ENCODE measurements at places on chromosomes 13 and 19.

DNA sequence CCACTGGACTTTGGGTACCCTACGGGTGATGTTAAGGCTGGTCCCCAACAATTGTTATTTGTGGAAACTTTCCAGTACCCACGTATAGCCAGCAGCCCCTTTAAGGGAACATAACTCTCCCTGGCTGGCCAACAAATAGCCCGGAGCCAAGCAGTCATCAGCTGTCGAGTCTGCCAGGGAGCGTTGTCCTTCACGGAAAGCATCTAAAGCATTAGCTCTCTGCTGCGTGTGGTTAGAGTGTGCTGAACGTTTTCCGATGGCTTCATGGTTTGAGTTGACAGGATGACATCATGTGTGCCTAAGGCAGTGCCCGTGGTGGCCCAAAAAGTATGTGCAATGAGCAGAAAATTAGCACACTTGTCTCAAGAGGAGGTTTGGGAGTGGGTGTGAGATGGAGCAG, 3.3 kb upstream of the ZNF556 start:
- no peak overlapping the region for H3K27ac ChIP-seq
- H3K4me3 ChIP-seq = no peak overlapping the region
- no peaks in the 10 kb centered on the region for H3K27me3 ChIP-seq
- no peak for DNase-seq

DNA sequence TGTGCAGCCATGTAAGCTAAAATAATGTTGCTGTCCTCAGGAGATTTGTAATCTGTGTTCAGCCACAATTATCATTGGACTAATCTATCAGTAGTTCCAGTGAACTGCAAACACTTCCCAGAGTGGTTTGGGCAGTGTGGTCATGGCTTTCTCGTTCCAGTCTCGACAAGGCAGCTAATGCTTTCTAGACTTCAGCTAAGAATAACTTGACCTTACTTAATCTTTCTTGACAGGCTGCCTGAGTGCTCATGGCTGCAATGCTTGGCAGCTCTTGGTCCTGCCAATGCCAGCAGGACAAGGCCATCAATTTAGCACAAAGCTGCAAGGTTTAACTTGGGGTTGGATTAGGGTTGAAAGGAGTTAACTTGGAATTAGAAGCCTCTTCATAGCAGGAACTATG, 32.8 kb downstream of the ATP12A start:
- H3K27ac ChIP-seq = no peak overlapping the region
- H3K27me3 ChIP-seq = no peaks in the 10 kb centered on the region
- no peak for DNase-seq

GRCh38 chr13:106562301-106562700, 5.6 kb downstream of the ARGLU1 start:
- H3K27ac ChIP-seq = peak overlapping the region; percentile 2
- H3K36me3 ChIP-seq = peaks cover 55% of the 10 kb centered on the region
- H3K4me3 ChIP-seq = no peak overlapping the region
- no peaks in the 10 kb centered on the region for H3K27me3 ChIP-seq

DNA sequence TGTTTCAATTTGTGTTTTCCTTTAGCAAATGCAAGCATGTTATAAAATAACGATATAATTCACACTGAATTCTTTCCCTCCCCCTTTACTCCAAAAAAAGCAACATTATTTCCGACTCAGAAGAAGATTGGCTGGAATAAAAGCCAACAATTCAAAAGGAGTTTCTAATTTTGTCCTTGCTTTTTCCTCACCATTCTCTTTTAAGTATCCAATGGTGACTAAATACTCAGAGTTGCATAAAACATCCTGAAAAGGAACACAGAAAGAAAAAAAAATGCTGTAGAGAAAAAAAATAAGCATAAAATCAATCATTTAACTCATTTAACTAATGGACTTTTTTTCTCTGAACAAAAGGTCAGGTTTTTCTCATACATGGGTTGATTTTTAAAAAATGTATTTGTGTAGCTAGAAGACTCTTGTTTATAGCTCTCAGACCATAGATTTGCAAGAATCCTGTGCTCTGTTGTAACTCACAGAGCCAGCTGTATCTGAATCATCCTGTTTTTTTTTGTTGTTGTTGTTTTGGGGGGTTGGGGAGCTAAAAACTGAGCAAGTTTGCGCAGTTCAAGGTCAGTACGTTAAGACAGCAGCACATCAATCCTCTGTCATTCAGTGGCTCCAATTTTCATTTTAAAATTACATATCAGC, 108.1 kb downstream of the PCDH17 start:
- peaks cover 2% of the 10 kb centered on the region for H3K4me1 ChIP-seq
- no peaks in the 10 kb centered on the region for H3K36me3 ChIP-seq
- no peak overlapping the region for H3K27ac ChIP-seq
- DNase-seq = no peak
- H3K27me3 ChIP-seq = no peaks in the 10 kb centered on the region
- no peak overlapping the region for H3K4me3 ChIP-seq

GRCh38 chr13:110445183-110445582, 116.3 kb downstream of the RAB20 start:
- H3K27me3 ChIP-seq = no peaks in the 10 kb centered on the region
- DNase-seq = no peak

DNA sequence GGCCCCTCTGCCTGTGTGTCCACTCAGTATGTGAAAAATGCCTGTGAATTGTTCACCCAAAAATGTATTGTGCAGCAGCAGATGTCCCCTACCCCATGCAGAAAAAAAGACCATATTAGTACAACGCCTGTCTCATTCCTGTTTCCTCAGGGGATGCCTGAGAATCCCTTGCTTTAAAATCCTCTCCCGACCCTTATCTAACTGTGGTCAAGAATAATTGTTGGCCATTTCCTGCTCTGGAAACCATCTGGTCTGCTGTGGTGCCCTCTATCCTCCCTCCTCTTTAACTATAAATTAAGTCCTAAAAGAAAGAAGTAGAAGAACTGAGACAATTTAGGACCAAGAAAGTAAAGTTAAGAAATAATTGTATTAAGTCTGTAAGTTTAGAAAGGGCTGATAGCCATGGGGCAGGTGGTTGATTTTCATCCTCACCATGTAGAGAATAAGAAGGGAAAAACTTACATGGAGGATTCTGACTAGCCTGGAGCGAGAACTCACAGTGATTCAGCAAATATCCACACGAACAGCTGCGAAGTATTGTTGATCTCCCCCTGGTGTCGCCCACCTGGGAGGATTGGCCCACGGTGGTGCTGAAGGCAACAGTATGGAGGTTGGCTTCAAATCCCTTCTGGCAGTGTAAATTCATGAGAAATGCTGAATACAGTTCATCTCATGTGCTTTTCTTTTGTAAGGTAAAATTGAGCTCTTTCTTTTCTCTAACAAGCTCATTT, 85.6 kb downstream of the COL4A2 start:
- H3K36me3 ChIP-seq = peaks cover 14% of the 10 kb centered on the region
- no peak overlapping the region for H3K27ac ChIP-seq
- peaks cover 4% of the 10 kb centered on the region for H3K4me1 ChIP-seq
- no peak for DNase-seq
- no peaks in the 10 kb centered on the region for H3K27me3 ChIP-seq

- peaks cover 9% of the 10 kb centered on the region for H3K4me1 ChIP-seq
- no peak for DNase-seq
- peak overlapping the region; percentile 18 for H3K27ac ChIP-seq
- H3K4me3 ChIP-seq = peak overlapping the region; percentile 30
- H3K36me3 ChIP-seq = no peaks in the 10 kb centered on the region
Measured at GRCh38 chr13:44053208-44053607, 173.5 kb downstream of the LACC1 start.

DNA sequence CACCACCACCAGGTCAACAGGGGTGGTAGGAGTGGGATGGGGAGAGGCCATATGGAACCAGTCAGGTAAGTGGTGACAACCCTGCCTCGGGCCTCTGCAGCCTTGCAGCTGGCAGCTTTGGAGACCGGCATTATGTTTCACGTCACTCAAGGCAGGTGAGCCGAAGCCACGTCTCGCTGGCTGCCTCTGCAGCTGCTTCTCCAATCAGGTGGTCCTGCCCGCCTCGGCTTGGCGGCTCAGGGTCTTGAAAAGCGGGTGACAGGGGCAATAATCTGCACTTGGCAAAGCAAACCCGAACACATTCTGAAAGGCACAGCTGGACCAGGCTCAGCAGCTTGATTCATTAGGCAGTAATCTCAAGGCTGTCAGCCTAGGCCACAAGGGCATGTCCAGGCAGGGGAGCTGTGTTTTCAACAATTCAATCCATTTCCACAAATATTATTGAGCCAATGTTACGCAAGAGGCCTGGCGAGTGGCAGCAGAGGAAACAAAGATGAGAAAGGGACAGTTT, 77.4 kb upstream of the PCDH8 start:
- H3K27me3 ChIP-seq = no peaks in the 10 kb centered on the region
- H3K4me3 ChIP-seq = no peak overlapping the region
- no peaks in the 10 kb centered on the region for H3K36me3 ChIP-seq

- no peaks in the 10 kb centered on the region for H3K27me3 ChIP-seq
- H3K4me1 ChIP-seq = no peaks in the 10 kb centered on the region
- H3K36me3 ChIP-seq = peaks cover 4% of the 10 kb centered on the region
- H3K27ac ChIP-seq = peak within 1 kb of the TSS; percentile 88
- H3K4me3 ChIP-seq = peak within 1 kb of the TSS; percentile 87
Measured at GRCh38 chr19:37506387-37507166, at the start of gene ZNF793. TSS of gene ZNF793 (plus strand) at chr19:37506939. CDS start at chr19:37523440, 16,501 bp downstream.

DNA sequence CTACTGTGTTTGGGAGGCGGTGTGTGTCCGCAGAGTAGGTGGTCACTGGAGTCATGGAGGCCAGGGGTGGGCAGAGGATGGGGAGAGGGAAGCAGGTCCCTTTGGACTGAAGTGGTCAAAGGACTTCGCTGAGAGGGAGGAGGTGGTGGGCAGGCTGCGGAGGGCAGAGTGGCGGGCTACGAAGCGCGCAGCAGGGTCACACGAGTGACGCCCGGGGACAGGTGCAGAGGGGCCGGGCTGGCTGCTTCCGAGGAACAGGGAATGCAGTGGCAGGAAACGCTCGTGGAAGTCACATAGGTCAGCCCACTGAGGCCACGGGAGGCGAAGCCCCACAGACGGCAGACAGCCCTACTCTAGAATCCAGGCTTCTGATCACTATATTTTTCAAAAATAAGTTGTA, 111.5 kb downstream of the URI1 start:
- H3K27me3 ChIP-seq = no peaks in the 10 kb centered on the region
- H3K4me3 ChIP-seq = no peak overlapping the region
- H3K36me3 ChIP-seq = no peaks in the 10 kb centered on the region

DNA sequence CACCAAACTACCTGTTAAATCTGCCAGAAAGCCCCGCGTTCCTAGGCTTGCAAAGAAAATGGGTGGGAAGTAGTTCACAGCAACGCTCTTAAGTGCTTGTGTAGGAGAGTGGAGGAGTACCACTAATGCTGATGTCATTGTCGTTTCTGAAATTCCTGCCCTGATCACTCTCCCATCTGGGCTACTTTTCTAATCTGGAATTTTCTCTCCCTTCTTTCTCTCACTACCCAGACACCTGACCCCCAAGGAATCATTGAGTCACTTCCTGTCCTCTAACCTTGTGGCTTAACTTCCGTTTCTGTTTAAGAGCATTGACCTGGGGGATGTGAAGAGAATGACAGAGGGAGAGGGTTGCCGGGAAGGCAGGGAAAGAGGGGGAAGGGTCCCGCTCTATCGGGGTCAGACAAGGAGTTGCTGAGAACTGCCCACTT, 98.7 kb downstream of the STARD13 start:
- peaks cover 9% of the 10 kb centered on the region for H3K4me1 ChIP-seq
- no peak for DNase-seq
- no peak overlapping the region for H3K4me3 ChIP-seq
- H3K27me3 ChIP-seq = no peaks in the 10 kb centered on the region
- H3K36me3 ChIP-seq = no peaks in the 10 kb centered on the region
- H3K27ac ChIP-seq = no peak overlapping the region

DNA sequence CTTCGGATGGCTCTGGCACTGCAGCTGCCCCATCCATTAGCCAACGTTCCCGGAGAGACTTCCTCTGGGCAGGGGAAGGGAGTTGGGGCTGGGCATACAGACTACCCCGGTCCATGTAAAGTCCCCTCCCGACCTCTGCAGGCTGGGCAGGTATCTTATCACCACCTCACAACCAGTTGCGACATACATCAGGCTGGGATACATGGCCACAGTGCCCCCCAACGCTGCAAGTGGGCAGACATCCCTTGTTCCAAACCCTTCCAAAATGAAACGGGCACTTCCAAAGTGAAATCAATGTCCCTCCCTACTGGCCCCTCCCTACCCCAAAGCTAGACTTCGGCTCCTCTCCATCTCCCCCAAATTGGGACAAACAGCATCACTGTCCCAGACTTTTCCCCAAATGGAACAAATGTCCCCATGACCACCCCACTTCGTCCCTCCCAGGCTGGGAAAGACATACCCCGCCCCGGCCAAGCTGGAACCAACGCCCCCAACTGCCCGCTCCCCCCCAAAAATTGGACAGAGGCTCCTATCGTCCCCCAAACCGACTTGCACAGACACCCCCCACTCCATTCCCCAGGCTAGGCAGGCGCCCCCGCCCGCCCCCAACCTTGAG, 5.0 kb downstream of the PALM3 start:
- DNase-seq = no peak
- H3K27ac ChIP-seq = no peak overlapping the region
- peaks cover 28% of the 10 kb centered on the region for H3K27me3 ChIP-seq
- peak overlapping the region; percentile 84 for H3K4me3 ChIP-seq

- no peaks in the 10 kb centered on the region for H3K27me3 ChIP-seq
- no peak overlapping the region for H3K27ac ChIP-seq
- H3K4me3 ChIP-seq = no peak overlapping the region
- H3K4me1 ChIP-seq = no peaks in the 10 kb centered on the region
Measured at GRCh38 chr13:60327511-60327910, 69.5 kb upstream of the TDRD3 start.

GRCh38 chr19:29379257-29380021, 146.4 kb upstream of the VSTM2B start:
- H3K4me3 ChIP-seq = no peak overlapping the region
- H3K27ac ChIP-seq = no peak overlapping the region
- no peak for DNase-seq
- H3K36me3 ChIP-seq = no peaks in the 10 kb centered on the region
- peaks cover 17% of the 10 kb centered on the region for H3K27me3 ChIP-seq
- peaks cover 15% of the 10 kb centered on the region for H3K4me1 ChIP-seq

- H3K4me1 ChIP-seq = no peaks in the 10 kb centered on the region
- H3K27me3 ChIP-seq = no peaks in the 10 kb centered on the region
- H3K36me3 ChIP-seq = no peaks in the 10 kb centered on the region
- no peak for DNase-seq
Measured at GRCh38 chr13:97403893-97404750, 29.8 kb upstream of the RAP2A start.

DNA sequence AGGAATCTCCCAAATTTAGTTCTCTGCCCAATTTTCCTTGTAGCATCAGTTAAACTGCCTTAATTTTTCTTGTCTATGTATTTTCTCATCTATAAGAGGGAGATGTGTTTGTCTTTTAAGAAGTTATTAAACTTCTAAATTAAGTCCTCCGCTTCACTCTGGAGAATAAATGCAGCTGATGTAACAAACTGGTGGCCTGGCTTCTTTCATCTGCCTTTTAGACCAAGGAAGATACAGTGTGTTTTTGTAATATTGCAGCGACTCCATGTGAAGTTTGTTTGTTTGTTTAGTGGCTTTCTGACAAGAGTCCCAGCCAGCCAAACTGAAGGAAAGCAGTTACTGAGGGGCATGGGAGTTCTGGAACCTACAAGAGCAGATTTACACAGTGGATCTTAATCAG, 56.4 kb downstream of the KLF12 start:
- no peak overlapping the region for H3K27ac ChIP-seq
- no peaks in the 10 kb centered on the region for H3K36me3 ChIP-seq
- peaks cover 1% of the 10 kb centered on the region for H3K4me1 ChIP-seq
- H3K4me3 ChIP-seq = no peak overlapping the region
- DNase-seq = no peak
